ENCODE measurements at places on chromosomes 7 and 10.

DNA sequence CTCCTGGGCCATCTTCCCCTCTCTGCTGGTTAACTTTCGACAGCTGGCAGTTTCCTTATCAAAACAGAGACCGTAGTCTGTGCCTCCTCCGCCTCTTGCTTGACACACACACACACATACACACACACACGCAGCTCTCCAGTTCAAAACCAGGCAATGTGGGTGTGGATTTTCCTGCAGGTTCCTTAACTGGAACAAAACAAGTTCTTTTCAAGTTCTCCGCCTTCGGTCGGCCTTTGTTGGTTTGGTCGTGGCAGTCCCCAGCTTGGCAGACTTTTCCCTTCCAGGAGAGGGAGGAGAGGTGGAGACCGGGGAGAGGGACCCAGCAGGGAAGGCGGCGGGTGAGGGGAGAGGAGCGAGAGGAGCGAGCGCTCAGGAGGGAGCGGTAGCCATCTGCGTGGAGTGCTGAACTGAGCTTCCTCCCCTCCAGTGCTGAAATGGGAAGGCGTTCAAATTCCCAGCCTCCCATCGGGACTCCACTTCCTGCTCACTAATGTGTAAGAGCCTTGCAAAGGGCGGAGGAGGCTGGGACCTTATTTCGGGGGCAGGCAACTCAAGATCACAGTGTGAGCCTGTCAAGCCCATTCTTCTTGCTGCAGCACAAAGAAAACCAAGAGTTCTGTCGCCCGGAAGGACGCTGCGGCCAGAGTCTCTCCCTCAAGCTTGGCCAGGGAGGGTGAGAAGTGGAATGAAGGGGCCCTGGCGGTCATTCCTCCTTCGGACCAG is 120.6 kb downstream of the PRPF18 start:
- DNase-seq = peak; percentile 14

DNA sequence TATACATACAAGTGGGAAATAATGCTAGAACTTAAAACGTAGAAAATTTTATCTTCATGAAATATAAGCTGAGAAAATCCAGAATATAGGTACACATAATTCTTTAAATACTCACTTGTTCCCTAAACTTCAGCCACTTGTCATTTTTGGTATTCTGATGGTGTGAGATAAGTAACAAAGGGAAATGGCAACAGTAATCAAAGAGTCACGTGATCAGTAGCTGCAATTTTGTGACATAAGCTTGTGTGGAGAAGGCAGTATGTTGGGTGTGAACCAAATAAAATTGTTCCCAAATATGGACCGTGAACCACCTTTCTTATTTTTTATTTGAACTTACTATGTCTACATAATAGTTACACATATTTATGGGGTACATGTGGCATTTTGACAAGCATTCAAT is 650.3 kb upstream of the ADARB2 start:
- DNase-seq = no peak

DNA sequence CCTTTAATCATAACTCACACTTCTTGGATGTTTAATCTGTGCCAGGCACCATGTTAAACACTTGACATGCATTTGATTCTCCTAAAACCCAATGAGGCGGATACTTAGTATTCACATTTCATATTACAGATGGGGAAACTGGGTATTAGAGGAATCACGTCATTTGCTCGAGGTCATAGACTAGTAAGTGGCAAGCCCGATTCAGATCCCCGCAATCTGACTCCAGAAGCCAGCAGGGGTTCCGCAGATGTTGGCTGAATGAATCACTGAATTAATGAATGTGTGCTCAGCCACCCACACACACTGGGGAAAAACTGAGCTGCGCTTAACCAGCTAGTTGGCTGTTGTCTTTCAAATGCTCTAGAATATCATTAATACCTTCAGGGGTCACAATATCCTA is 22.5 kb upstream of the ENO4 start:
- DNase-seq = no peak

GRCh38 chr10:80351220-80351619 is 5.3 kb downstream of the DYDC1 start:
- DNase-seq = no peak

GRCh38 chr10:68237173-68237572 is 5.3 kb upstream of the ATOH7 start:
- no peak for DNase-seq

GRCh38 chr10:71651928-71652327 is 67.7 kb downstream of the C10orf105 start:
- no peak for DNase-seq

- no peak for DNase-seq
Observed at GRCh38 chr10:73999703-74000102, 1.8 kb downstream of the VCL start.

DNA sequence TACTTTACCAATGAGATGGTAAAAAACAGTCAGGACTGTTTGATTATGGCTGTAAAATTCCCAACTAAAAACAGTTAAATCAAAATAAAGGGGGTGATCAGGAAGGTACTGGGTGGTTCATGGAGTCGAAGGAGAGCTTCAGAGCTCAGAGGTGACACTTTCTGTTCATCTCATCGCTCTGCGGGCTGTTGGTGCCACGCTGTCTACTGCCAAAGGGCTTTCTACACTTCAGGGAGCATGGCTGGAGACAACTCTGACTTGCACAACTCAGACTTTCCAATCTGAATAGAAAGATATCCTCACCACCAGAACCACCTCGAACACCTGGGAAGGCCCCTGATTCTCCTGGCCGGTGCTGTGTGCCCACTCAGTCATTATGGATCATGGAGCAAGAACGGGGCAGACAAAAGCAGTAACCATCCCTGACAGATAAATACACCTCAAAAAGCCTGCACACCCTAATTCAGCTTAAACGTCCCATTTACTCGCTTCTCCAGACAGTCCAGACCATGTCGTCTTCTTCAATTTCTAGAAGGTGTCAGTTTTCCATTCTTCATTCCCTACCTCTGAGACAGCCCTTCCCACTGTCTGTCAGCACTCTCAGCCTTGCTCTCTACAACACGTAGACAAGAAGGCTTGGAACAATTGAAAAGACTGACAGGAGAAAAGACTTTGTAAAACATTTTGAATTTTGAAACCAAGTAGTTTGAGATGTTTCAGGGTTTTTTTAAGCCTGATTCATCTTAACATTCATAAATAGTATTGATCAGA is 348.7 kb upstream of the NFE2L3 start:
- no peak for DNase-seq

DNA sequence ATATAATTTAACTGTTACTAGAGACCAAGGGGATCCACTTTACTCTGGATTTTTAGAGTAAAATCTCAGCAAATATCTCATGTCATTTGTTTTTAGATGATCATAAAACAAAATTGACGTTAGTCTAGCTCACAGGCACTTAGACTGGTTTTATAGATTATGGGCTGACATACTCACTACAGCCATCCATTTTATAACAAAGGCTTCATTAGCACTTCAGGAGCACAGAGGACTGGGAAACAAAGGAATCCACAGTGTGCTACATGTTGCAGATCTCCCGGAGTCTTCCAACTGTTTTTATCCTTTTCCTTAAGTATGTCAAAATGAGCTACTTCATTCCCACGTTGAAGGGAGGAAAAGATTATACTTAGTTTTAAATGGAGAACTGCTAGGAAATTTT is 15.9 kb upstream of the SCRN1 start:
- DNase-seq = no peak

DNA sequence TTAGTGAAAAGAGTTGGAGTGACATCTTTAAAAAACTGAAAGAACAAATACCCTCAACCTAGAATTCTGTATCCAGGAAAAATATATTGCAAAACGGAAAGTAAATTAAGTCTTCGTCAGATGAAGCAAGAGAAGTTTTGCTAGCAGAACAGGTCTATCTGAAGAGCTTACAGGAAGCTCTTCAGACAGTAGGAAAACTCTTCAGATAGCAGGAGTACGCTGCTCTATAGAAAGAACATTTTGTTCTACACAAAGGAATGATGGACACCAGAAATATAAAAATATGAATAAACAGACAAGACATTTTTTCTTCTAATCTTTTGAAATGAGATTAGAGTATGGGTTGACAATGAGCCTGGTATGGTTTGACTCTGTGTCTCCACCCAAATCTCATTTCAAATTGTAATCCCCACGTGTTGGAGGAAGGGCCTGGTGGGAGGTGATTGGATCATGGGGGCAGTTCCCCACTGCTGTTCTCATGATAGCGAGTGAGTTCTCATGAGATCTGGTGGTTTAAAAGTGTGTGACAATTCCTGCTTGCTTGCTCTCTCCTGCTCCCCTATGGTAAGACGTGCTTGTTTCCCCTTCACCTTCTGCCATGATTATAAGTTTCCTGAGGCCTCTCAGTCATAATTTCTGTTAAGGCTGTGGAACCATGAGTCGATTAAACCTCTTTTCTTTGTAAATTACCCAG is 567.3 kb downstream of the AUTS2 start:
- no peak for DNase-seq

DNA sequence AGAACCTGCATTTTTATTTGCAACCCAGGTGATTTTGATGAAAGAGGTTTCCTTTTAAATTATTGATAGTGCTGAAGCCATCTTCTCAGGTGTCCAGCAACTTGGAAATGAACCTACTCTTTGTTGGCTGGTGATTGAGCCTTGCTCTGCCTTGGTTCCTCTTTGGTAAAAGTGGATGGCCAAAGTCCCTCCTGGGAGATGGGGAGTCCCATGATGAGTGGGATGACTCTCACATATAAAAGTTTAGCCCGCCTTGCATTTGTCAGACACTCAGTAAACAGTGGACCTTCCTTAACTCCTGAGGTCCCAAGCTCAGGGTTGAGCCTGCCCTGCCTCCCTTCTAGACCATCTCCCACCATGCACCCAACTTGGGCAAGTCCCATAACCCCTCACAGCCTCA is 28.9 kb upstream of the KAT6B start:
- DNase-seq = no peak

GRCh38 chr7:145464287-145464686 is 628.4 kb upstream of the TPK1 start:
- DNase-seq = no peak

DNA sequence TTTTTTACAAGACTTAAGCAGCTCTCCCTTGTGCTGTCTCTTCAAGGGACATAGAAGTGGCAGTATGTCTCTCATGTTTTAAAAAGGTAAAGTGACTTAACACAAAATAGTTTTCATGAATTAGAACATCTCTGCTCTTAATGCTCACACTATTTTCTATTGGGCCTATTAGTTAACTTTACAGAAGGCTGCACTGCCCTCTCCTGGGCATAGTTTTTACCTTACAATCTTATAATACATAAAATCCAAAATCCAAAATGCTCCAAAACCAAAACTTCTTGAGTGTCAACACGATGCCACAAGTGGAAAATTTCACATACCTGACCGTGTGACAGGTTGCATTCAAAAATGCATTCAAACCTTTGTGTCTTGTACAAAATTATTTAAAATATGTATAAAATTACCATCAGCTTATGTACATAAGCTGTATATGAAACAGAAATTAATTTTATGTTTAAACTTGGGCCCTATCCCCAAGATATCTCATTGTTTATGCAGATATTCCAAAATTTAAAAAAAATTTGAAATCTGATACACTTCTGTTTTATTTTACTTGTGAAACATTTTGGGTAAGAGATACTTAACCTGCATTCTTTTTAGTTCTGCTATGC is 25.8 kb downstream of the TES start:
- peak; percentile 69 for DNase-seq

DNA sequence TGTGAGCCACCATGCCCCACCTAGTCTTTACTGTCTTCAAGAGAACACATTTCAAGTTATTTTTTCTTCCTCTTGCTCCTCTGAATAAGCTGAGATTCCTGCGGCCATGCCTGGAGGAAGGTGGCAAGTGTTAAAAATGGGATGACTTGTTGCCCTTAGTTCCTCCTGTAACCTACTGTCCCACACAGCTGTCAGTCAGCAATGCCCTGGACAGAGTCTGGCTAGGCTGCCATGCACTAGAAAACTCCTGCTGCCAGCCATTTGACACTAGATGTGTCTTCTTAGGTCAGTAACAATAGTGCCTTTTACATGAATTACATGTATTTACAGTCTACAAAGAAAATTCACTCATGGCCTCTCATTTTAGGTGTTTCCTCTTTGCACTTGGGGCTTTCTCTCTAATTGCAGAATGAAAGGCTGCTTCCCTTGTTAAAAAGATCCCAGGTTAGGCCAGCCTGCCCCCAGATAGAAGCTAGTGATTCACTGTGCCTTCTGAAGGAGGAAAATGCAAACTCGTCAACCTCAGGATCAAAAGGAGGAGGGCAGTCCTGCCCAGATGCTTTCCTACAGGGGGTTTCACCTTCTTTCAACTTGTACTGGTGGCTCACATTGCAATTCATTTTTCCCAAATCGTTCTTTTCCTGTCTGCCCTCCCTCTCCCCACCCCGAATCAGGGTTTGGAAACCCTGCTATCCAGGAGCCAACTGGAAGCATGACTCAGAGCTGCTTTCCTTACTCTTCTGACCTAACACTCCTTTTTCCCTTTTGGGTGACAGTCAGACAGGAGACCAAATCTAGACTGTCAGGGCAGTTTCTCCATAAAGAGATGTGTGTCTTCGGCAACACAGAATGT is 136.6 kb downstream of the SPAG6 start:
- no peak for DNase-seq

GRCh38 chr10:95506056-95506737 is 55.0 kb downstream of the SORBS1 start:
- no peak for DNase-seq

DNA sequence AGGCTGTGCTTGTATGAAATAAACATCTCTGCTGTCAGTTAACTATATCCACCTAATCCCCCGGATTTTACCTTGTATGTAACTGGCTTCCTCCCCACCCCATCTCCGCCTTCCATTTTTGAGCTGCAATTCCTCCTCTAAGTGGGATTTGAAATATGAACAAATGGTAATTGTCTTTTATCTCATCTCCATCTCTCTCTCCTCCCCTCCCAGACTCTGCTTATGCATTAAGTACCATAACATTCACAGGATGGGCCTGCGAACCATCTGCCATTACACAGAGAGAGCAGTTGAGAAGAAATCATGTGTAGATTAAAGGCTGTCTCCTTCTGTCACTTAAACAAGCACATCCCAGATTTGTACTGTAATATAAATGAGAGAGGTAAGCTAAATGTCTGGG is 1169.9 kb downstream of the TYW1 start:
- DNase-seq = no peak

- DNase-seq = no peak
Observed at GRCh38 chr7:11776039-11776438, 56.0 kb downstream of the THSD7A start.

DNA sequence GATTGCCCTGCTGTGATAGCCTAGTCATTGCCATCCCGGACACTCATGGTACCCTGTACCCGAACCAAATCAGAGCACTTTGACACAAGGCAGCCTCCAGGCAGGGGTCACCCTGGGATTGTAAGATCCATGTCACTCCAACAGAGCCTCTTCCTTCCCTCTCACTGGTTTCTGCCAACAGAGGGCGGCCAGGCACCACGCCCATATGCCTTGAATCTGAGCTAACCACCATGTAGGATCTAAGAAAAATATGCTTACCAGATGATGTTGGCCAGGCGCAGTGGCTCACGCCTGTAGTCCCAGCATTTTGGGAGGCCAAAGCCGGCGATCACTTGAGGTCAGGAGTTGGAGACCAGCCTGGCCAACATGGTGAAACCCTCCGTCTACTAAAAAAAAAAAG is 389.2 kb upstream of the KLF6 start:
- DNase-seq = no peak

DNA sequence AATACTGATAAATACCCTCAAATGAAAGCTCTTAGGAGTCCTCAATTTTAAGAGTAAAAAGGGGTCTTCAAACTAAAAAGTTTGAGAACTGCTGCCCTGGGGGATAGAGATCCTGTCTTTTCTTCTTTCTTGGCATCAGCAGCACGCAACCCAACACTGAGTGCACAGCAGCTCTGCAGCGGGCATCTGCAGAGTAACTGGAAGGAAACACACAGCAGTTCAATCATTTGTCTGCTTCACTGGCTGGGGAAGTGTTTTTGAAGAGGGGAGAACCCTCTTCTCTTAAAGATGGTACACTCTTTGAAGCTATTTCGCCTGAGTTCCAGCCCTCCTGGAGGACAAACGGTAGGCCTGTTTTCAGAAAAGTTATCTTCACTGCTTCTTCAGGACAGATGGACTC is 193.6 kb downstream of the FGFR2 start:
- no peak for DNase-seq
